ENCODE measurements at places on chromosomes 2 and 18. TPM values are rescaled to one million over a fixed set of nuclear protein-coding genes. Genes with fewer than 3 reads are reported as not detected.

POMC gene
- total RNA-seq = 5.5 TPM

DNA sequence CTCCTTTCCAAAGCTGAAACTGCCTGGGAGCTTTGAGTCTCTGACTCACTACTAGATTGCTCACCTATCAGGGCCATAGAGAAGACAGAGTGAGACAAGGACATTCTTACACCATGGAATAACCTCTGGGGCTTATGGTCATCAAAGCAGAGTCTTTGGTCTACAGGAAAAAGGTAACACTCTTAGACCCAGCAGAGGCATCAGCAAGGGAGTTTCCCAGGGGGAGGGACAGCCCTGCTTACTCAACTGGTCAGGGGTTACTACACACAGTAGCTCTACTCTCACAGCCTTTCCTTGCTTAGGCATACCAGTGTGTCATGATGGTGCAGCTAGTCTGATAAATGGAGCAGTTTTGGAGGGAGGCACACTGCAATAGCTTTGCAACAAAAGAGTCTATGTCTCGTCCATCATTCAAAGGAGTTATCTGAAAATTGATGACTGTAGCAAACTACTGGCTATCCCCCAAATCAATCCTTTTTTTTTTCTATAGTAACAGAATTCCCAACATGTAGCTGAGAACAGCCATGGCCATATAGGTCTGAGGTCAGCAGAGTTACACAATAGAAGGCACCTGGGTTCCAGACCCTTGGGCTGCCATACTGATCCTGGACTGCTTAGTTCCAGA, 22.4 kb upstream of the CD28 start:
- H3K27me3 ChIP-seq = no peaks in the 10 kb centered on the region
- H3K27ac ChIP-seq = no peak overlapping the region
- DNase-seq = peak; percentile 73
- H3K4me3 ChIP-seq = no peak overlapping the region
- no peaks in the 10 kb centered on the region for H3K36me3 ChIP-seq

GRCh38 chr2:2871480-2872308, 505.9 kb downstream of the EIPR1 start:
- H3K4me3 ChIP-seq = no peak overlapping the region
- no peaks in the 10 kb centered on the region for H3K27me3 ChIP-seq
- H3K27ac ChIP-seq = no peak overlapping the region
- no peaks in the 10 kb centered on the region for H3K4me1 ChIP-seq
- H3K36me3 ChIP-seq = no peaks in the 10 kb centered on the region

SCN2A gene
- not detected for total RNA-seq

GRCh38 chr2:178044836-178045235, 27.7 kb downstream of the PDE11A start:
- H3K27me3 ChIP-seq = peaks cover 7% of the 10 kb centered on the region
- H3K4me3 ChIP-seq = no peak overlapping the region
- no peak overlapping the region for H3K27ac ChIP-seq
- H3K4me1 ChIP-seq = no peaks in the 10 kb centered on the region
- no peaks in the 10 kb centered on the region for H3K36me3 ChIP-seq
- DNase-seq = no peak

- H3K4me3 ChIP-seq = no peak overlapping the region
- H3K27ac ChIP-seq = no peak overlapping the region
- no peak for DNase-seq
- H3K4me1 ChIP-seq = no peaks in the 10 kb centered on the region
- no peaks in the 10 kb centered on the region for H3K36me3 ChIP-seq
- no peaks in the 10 kb centered on the region for H3K27me3 ChIP-seq
Observed at GRCh38 chr18:78362198-78362597, 617.4 kb upstream of the SALL3 start.

PLGLB2 gene
- total RNA-seq = 0.32 TPM

MC5R gene
- not detected for total RNA-seq

GPAT2 gene
- total RNA-seq = 10.2 TPM

CAB39 gene
- 119 TPM for total RNA-seq

GRCh38 chr2:83990636-83991035, 468.4 kb downstream of the SUCLG1 start:
- peaks cover 5% of the 10 kb centered on the region for H3K27me3 ChIP-seq
- DNase-seq = no peak
- H3K36me3 ChIP-seq = no peaks in the 10 kb centered on the region
- no peak overlapping the region for H3K27ac ChIP-seq

DNA sequence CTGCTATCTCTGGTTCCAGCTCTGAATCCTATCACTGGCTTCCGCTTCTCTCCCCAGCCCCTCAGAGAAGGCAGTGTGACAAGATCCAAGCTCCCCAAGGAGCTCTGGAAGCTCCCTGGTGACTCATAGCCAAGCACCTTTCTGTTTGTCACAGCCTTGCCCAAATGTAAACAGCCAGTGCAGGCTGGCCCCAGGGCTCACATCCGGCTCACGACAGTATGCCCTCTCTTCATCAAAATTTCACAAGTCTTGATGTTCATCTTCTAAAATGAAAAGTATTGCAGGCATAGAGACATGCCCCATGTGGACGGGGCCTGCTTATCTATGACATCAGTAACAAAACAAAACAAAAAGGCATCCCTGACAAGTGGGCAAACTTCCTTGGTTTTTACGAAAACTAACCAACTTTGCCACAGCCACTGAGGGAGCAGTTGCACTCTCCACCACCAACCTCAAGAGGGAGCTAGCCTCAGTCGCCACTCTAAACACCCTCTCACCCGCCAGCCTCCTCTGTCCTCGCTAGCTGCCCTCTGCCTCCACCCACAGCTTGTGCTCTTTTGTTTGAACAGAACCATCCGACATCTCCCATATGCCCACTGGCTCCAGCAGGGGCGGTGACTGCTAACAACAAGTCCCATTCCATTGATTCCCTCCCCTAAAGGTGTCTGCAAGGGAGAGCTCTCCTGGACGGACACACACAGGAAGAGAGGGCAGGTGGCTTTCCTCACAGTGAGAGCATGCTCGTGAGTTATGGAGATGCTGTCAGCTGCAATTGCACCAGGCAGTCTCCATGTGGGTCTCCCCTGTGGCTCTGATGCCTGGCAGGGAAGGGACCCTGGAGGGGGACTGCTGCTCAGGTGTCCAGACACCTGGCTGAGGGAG, 71.0 kb upstream of the DAPL1 start:
- no peaks in the 10 kb centered on the region for H3K27me3 ChIP-seq
- H3K4me3 ChIP-seq = no peak overlapping the region
- no peak for DNase-seq
- no peak overlapping the region for H3K27ac ChIP-seq
- no peaks in the 10 kb centered on the region for H3K36me3 ChIP-seq

DNA sequence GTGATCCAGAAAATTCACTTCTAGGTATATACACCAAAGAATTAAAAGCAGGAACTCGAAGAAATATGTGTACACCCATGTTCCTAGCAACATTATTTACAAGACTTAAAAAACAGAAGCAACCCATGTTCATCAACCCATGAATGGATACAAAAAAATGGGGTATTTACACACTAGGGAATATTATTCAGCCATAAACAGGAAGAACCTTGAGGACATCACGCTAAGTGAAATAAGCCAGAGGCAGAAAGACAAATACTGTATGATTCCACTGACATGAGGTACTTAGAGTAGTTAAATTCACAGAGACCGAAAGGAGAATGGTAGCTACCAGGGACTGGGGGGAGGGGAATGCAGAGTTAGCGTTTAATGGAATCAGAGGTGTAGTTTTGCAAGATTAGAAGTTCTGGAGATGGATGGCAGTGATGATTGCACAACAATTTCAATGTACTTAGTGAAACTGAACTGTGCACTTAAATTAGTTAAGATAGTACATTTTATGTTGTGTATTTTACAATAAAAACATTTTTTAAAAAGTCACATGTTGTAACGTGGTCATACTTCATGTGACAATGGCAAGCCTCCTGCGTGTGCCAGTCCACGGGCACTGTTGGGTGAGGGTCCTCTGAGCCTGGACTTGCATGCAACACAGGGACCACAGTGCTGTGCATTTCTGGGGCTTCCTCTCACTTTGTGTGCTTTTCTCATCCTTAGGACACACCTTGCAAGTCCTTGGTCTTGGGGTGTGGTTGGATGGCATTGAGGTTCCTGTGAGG, 206.1 kb upstream of the HDAC4 start:
- H3K4me1 ChIP-seq = peaks cover 5% of the 10 kb centered on the region
- no peak overlapping the region for H3K27ac ChIP-seq
- H3K4me3 ChIP-seq = no peak overlapping the region
- H3K27me3 ChIP-seq = peaks cover 7% of the 10 kb centered on the region

DNA sequence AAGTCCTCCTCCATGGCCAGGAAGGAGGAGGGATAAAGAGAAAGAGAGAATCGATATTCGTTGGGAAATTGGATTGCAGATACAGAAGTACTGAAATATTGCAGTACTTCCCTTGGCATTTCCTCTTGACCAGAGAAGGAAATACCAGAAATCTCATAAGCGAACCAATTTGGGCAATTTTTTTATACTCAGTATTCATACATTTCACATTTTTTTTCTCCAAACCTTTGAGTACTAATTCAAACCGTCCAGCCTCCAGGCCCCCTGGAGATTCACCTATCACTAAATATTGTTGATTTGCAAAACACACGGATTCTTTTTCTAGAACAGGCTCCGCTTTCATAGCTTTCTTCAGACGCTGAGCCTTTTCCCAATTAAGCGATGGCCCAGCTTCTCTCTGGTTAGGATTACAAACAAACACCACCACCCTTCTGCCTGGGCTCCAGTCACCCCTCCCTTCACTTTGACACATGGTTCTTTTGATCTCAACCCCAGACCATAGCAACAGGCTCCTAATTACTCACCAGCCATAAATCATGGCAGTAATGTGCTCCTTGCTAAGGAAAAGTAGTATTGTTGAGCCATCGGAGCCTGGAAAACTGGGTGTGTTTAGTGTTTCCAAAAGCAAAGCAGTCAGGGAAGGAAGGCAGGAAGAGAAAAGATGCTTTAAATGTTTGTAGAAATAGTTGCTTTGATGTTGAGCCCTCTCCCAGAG, 138.4 kb upstream of the CCDC68 start:
- no peaks in the 10 kb centered on the region for H3K4me1 ChIP-seq
- no peak for DNase-seq
- H3K27ac ChIP-seq = no peak overlapping the region
- no peaks in the 10 kb centered on the region for H3K27me3 ChIP-seq
- no peaks in the 10 kb centered on the region for H3K36me3 ChIP-seq

FASTKD2 gene
- 33.7 TPM for total RNA-seq

GRCh38 chr2:73092146-73092783, 20.5 kb downstream of the RAB11FIP5 start:
- no peaks in the 10 kb centered on the region for H3K36me3 ChIP-seq
- DNase-seq = no peak
- no peak overlapping the region for H3K27ac ChIP-seq

DNA sequence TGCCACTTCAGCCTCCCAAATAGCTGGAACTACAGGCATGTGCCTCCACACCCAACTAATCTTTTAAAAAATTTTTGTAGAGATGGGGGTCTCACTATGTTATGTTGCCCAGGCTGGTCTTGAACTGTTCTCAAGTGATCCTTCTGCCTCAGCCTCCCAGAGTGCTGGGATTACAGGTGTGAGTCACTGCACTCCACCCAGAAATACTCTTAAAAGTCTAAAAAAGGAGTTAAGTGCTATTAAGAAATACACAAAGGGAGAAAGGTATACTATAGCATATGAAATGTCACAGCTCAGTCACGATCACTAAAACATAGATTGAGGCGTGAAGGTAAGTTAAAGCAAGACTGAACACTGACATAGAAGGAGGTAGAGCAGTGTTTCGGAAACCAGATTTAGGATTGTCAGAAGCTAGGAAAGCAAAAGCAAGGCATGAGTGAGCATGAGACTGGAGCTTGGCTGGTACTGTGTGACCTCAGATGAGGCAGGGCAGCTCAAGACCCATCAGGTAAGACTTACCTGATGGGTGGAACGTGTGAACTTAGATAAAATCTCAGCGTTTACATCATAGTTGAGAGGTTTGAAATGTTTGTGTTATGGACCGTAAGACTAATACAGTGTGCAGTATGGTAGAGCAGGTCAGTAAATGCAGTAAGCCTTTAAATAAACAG, 9.2 kb downstream of the CCNYL1 start:
- H3K4me1 ChIP-seq = peaks cover 31% of the 10 kb centered on the region
- DNase-seq = no peak
- no peak overlapping the region for H3K27ac ChIP-seq
- no peak overlapping the region for H3K4me3 ChIP-seq
- no peaks in the 10 kb centered on the region for H3K36me3 ChIP-seq

GRCh38 chr2:164840930-164841718, 499 bp downstream of the COBLL1 start:
- H3K27me3 ChIP-seq = peaks cover 35% of the 10 kb centered on the region
- peak overlapping the region; percentile 57 for H3K4me3 ChIP-seq
- H3K36me3 ChIP-seq = no peaks in the 10 kb centered on the region
- peak; percentile 39 for DNase-seq
- no peak overlapping the region for H3K27ac ChIP-seq

GRCh38 chr2:229851870-229852269, 69.9 kb downstream of the TRIP12 start:
- no peaks in the 10 kb centered on the region for H3K27me3 ChIP-seq
- H3K4me3 ChIP-seq = no peak overlapping the region

DNA sequence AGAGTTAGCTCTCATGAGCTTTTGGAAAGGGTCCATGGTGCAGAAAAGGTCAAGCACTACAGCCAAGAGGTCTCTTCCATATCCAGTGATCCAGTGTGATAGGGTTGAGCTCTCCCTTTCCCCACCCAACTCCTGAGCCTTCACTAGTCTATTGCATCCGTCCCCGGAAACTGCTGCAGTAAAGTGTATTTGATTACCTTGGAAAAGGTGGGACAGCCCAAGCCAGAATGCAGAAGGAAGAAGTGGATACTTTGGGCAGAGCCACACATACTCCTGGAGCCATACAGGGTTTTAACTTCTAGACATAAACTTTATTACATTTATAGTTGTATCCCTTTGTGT, 3.6 kb downstream of the PNKD start:
- H3K4me1 ChIP-seq = peaks cover 25% of the 10 kb centered on the region
- H3K4me3 ChIP-seq = no peak overlapping the region

ZNF521 gene
- total RNA-seq = not detected

GRCh38 chr2:232537079-232537478, 2.4 kb upstream of the CHRNG start:
- DNase-seq = peak; percentile 45
- H3K4me3 ChIP-seq = no peak overlapping the region
- H3K27me3 ChIP-seq = peaks cover 6% of the 10 kb centered on the region
- H3K36me3 ChIP-seq = no peaks in the 10 kb centered on the region
- H3K27ac ChIP-seq = no peak overlapping the region

LDLRAD4 gene
- 37.3 TPM for total RNA-seq

- peak overlapping the region; percentile 76 for H3K4me3 ChIP-seq
- peaks cover 19% of the 10 kb centered on the region for H3K4me1 ChIP-seq
- no peak for DNase-seq
- H3K27me3 ChIP-seq = peaks cover 54% of the 10 kb centered on the region
Observed at GRCh38 chr2:23385748-23386338, 864 bp downstream of the KLHL29 start.

NDC80 gene
- 82.2 TPM for total RNA-seq

DNA sequence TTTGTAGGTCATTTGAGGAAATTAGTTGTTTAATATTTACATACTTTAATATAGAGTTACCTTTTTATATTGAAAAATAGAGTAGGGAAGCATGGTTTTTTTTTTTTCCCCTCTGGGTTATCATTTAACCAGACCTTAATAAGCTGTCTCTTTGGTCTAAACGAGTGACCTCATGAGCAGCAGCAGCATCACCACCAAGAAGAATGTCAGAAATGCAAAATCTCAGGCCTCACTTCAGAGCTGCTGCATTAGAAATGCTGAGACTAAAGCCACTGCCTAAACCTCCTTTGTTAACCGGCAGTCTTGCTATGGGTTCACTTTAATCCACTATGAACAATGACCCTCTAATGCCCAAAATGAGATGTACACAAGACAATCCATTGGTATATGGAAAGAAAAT, 733.7 kb upstream of the FAM98A start:
- H3K36me3 ChIP-seq = no peaks in the 10 kb centered on the region
- no peaks in the 10 kb centered on the region for H3K27me3 ChIP-seq
- H3K27ac ChIP-seq = no peak overlapping the region
- H3K4me1 ChIP-seq = no peaks in the 10 kb centered on the region
- no peak for DNase-seq
